ENCODE measurements at places on chromosomes 1 and 21. TPM values are rescaled to one million over a fixed set of nuclear protein-coding genes. Genes with fewer than 3 reads are reported as not detected.

DNA sequence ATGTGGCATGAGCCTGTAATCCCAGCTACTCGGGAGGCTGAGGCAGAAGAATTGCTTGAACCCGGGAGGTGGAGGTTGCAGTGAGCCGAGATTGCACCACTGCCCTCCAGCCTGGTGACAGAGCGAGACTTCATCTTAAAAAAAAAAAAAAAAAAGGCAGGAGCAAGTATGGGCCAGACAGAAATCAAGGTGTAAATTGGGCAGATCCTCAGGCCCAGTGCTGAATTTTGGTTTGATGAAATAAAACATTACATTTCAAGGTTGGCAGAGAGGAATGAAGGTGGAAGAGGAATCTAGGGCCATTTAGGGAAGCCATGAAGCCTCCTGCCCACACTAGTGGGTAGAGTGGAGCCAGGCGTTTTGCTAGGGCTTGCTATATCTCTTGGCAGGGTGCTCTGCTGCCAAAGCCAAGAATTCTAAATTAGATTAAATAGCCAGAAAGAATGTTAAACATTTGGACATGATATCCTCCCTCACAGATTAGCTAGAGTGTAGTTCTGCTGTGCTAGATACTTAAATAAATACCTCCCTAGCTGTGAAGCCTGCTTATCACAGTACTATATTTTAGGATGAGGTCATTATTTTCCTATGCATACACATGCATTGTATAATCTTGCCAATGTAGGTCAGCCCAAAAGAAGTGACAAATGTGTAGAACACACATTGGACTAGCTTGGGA lies 16.6 kb upstream of the LGALS8 start:
- DNase-seq: no peak

- DNase-seq: no peak
Observed at GRCh38 chr1:89946532-89946931, 48.4 kb upstream of the ZNF326 start.

NES gene
- total RNA-seq: 70.0 TPM

DNA sequence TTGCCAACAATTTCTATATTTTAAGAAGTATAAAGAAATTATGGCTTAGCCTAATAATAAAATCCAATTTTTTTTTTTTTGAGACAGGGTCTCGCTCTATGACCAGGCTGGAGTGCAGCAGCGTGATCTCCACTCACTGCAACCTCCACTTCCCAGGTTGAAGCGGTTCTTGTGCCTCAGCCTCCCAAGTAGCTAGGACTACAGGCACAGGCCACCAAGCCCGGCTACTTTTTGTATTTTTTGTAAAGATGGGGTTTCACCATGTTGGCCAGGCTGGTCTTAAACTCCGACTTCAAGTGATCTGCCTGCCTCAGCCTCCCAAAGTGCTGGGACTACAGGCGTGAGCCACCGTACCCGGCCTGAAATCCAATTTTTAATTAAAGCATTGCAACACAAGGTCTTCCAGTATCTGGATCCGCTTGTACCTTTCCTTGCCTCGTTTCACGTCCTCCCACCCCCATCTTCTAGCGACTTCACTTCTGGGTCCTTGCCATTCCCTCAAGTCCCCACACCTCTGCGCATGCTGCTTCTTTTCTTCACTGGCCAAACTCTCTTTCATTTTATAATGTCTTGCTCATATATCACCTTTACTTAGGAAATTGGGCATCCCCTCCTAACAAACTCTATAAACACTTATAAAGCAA lies 2.3 kb downstream of the FUBP1 start:
- peak; percentile 13 for DNase-seq

- DNase-seq: no peak
Observed at GRCh38 chr1:39418236-39418635, 73.2 kb upstream of the BMP8A start.

DNA sequence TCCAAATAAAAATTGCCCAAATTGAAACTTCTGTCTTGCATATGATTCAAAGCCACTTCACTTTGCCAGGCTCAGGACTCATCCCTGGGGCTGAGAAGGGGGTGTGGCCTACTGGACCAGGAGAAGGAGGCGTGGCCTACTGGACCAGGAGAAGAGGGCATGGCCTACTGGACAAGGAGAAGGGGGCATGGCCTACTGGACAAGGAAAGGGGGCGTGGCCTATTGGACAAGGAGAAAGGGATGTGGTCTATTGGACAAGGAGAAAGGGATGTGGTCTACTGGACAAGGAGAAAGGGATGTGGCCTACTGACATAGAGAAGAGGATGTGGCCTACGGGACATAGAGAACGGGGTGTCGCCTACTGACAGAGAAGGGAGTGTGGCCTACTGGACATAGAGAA lies 405.3 kb downstream of the RRAGC start:
- peak; percentile 4 for DNase-seq

- no peak for DNase-seq
Observed at GRCh38 chr1:39173119-39173994, 31.1 kb upstream of the MACF1 start.

SYT2 gene
- not detected for total RNA-seq

GRCh38 chr1:220550811-220551399 lies 23.0 kb downstream of the MARK1 start:
- no peak for DNase-seq

GRCh38 chr1:183580281-183580682 lies 10.0 kb downstream of the NCF2 start:
- peak; percentile 54 for DNase-seq

GRCh38 chr1:199067483-199067882 lies 428.6 kb downstream of the PTPRC start:
- no peak for DNase-seq

GRCh38 chr1:193569096-193569982 lies 382.9 kb upstream of the B3GALT2 start:
- no peak for DNase-seq

SELENBP1 gene
- 29.8 TPM for total RNA-seq

CYP2J2 gene
- 0.44 TPM for total RNA-seq

- no peak for DNase-seq
Observed at GRCh38 chr21:45736042-45736689, 92.6 kb downstream of the PCBP3 start.

C8B gene
- not detected for total RNA-seq

PRMT6 gene
- total RNA-seq: 20.5 TPM

- DNase-seq: no peak
Observed at GRCh38 chr1:212959266-212960220, 9.2 kb downstream of the VASH2 start.

UBXN10 gene
- total RNA-seq: not detected

PGLYRP3 gene
- total RNA-seq: not detected

EXTL1 gene
- total RNA-seq: not detected

GBP6 gene
- 0.17 TPM for total RNA-seq

DNA sequence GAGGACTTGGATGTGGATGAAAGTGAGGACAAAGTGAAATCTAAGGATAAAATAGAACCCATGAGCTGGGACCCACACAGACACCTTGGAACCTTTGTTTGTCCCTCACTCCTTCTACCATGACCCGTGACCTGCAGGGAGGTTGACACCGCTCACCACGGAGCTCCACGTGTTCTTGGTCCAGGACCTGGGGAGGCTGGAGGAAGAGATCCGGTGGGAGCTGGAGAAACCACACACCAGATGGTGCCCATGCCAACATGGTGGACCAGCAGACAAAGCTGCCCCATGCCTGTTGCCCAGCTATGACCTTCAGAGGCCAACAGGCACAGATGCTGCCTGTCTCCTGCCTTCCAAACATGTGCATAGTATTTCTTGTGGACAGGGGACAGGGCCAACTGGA lies 721.9 kb downstream of the PTPRU start:
- no peak for DNase-seq

GRCh38 chr1:247857985-247858619 lies 1.1 kb downstream of the TRIM58 start:
- DNase-seq: peak; percentile 31

COL11A1 gene
- not detected for total RNA-seq

- DNase-seq: no peak
Observed at GRCh38 chr1:208192995-208193394, 51.2 kb downstream of the PLXNA2 start.

- no peak for DNase-seq
Observed at GRCh38 chr1:64320922-64321614, 117.6 kb downstream of the UBE2U start.

DNA sequence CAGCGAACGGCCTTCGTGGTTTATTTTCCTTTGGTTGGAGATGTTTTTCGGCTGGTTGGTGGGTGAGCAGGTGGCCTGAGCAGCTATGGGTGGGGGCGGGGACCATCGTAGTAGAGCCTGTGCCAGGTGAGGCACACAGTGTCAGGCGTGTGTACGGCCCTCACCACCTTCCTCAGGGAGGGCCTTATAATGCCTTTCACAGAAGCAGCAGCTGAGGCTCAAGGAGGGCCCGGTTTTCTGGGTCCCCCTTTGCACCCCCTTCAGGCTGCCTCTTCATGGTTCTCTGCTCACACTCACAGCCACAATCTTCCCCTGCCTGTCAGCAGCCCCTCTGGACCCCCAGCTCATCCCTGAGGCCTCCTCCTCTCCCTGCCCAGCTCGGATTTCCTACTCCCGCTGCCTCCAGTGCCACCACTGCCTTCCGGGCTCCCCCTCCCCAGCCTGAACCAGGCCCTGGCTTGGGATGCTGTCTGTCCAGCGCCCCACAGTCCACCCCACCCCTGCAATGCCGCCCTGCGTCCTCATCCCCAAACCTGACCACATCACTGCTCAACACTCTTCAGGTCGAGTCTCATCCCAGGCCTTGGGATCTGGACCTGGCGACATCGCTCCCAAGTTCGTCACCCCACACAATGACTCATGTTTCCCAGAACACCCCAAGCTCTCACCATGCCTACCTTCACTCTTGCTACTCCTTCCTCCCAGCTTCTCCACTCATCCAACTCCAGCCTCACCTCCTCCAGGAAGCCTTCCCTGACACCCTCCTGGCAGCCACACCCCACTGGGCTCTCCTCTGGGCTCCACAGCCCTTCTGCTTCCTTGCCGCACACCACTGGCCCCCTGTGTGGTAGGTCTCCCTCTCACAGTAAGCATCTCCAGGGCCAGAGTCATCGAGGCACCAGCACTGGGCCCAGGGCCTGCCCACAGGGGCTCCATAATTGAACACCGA lies 53.9 kb downstream of the DMRTB1 start:
- DNase-seq: no peak

DNA sequence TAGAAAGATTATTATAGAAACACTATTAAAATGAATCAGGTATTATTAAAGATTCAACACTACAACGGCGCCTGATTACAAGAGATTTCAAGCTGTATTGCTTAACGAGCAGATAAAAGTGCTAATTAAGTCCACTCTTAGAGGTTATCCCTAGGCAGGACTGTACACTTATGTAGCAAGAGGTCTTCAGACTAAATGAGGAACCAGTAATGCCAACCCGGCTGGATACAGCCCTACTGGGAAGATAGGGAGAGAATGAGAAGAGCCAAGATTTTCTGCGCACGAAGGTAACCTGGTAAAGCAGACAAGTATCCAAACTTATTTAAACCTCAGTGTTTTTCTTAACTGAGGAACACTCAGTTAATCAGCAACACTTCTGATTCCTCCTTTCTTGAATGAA lies 115.7 kb upstream of the HIVEP3 start:
- no peak for DNase-seq

DNA sequence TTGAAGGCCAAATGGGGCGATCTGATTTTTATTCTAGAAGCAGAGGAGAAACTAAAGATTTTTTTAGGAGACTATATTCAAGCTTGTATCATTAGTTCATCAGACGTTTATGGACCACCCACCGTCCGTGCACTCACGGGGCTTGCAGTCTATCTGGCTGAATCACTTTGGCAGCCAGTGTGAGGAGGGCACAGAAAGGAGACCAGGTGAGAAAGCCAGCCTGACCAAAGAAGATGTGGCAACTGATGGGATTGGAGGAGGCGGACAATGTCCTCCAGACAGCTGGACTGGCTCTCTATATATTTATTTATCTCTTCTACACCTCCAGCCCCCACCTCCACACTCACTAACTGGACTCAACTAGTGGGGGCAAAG lies 822 bp upstream of the ELOVL1 start:
- no peak for DNase-seq

- no peak for DNase-seq
Observed at GRCh38 chr1:206834711-206835110, 30.7 kb upstream of the IL20 start.

DNA sequence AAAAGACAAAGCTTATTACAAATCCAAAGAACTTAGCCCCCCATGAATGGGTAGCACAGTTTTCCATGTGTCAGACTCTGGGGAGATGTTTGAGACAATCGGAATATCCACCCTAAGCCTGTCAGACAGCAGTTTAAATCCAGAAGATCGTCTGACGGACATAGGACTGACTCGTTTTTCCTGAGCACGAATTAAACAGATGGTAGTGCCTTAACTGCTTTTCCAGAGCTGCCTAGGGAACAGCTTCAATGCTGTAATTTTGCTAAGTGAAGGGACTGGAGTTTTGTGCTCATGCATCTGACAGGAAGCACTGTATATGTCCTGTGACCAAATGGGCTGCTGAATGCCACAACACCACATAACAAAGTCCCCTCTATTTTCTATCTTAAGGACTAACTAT lies 48.6 kb downstream of the PCNX2 start:
- DNase-seq: no peak

- DNase-seq: peak; percentile 33
Observed at GRCh38 chr21:26844258-26845065, 747 bp downstream of the ADAMTS1 start.

DNA sequence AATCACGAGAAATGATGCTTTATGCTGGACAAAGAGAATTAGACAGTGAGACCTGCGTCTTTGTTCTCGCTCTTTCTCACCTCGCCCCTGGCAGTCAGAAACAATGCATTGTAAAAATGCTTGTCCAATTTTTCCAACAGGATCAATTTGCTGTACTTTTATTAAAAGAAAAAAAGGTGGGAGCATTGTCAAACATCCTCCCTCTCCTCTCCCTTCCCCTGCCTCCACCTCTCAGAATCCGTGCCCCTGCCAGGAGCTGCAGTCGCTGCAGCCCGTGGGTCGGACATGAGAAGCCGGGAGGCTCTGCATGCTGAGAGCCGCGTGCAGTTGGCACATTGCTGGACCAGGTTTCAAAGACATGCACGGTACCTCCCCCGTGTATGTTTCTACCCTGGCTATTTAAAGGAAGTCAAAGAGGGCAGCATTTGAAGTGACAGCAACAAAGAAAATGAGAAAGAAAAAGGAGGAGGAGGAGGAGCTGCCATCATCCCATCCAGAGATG lies 161.0 kb upstream of the KAZN start:
- no peak for DNase-seq

DNA sequence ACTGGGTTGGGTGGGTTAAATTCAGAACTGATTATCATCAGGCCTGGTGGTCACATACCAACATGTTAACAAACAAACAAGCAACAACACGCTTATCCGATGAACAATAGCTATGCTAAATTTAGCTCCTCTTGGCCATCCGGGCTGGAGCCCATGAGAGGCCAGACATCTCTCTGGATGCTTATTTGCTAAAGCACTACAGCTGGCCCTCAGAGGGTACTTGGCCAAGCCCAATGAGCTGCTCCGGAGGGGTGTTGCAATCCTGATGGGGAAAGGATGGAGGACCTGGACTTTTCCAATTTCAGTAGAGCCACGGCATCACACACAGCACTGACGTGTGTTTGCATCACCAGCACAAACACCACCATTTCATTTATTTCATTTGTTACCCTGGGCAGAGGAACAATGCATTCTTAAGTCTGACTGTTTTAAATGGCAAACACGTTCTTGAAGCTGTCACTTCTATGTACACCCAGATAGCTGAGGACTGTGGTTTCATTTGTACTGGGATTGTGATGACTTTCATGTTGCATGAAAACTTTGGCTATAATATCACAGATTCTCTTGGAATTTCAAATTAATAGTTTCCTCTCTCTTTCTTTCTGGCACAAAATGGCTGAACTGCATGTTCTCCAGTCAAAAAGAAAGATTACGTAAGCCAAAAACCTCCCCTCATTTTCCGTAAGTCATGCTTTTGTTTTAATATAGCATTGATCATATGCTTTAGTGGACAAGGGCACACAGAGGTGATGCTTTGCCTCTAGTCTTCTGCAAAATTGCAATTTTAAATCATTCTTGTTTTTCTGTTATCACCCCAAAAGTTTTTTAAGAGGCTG lies 359.8 kb upstream of the KAZN start:
- no peak for DNase-seq

Data from PC-3 (cell line).